ENCODE measurements at places on chromosomes 7 and 10.

GRCh38 chr10:130463876-130464364 is 327.7 kb downstream of the GLRX3 start:
- DNase-seq, result no peak

DNA sequence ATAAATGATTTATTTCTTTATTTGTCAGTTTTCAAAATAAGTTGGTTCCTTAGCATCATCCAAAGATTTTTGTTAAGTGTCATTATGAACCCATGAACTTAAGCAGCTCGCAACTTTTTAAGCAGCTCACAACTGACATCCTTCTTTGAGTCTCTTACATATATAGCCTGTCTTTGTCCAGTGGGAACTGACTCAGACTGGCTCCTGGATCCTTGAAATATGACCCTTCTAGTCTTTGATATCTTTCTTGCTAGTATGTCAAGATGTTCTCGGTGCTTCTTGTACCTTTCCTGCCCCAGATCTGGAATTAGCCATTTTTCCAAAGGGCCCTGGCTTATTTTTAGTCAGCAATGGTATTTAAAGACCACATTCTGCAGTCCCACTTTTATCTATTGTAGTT is 53.9 kb upstream of the ARID5B start:
- no peak for DNase-seq

DNA sequence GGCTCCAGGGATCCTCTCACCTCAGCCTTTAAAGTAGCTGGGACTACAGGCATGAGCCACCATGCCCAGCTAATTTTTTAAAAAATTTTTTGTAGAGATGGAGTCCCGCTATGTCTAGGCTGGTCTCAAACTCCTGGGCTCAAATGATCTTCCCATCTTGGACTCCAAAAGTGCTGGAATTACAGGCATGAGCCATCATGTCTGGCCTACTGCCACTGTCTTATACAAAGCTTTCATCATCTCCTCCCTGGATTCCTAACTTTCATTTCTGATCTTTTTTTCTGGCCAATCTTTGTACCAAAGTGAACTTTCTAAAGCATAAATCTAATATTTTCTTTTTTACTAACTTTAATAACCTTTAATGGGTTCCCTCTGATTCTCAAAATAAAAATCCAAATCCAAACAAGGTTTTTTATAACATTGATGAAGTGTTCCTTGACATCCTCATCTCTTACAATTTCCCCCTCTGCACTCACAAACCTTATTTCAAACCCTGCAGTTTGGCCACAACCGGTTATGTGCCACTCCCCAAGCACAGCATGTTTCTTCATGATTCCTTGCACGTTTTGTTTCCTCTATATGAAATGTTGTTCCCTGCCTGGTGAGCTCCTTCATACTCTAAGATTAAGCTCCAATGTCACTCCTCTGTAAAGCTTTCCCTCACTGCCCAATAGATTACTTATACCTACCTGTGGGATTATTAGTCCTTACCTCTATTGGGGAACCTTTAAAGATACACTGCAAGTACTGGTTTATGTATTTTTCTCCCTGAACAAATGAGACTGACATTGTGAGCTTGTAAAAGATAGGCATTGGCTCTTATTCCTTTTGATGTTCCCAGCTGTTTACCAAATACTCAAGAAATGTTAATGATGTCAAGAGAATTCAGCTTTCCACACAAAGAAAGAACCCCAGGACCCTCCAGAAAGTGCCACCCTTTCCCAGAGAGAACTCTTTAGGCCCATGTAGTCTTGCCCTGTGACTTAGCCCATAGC is 101.7 kb downstream of the HOXA1 start:
- no peak for DNase-seq

DNA sequence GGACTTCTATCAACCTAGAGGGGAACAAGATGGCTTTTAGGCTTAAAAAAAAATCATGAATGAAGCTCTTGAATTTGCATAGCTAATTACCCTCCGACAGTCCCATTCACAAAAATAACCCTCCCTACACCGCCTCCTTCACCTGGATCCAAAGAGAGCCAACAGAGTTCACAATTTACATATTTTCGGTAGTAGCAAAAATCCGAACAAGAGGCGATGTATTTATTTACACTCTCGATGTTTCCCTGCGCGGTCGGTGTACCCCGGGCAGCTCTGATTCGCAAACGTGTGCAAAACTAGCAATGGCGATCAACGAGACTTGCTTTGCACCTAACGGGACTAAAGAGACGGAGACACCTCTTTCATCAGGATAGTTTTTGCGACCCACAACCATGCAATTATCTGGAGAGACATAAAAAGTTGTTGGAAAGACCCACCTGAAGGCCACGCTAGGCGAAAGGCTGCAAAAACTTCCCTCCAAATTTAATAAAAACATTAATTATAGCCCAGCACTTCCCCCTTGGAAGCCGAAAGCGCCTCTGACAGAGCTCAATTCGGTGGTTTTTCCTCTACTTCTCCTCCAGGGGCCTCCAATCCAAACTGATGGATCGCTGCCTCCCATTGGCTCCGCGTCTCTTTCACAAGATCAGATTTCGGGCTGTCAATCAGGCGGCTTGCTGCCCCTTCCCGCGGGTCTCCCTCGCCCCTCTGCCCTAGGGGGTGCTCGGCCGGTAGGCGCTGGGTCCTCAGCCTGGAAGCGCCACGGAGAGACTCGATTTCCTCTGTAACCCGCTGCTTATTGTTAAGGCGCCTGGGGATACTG is at the start of gene ETV1:
TSS of gene ETV1 (minus strand) at position 541 of the 823 bp plus-strand sequence. CDS start 614 bp downstream, outside the sequence.
- peak; percentile 29 for DNase-seq

DNA sequence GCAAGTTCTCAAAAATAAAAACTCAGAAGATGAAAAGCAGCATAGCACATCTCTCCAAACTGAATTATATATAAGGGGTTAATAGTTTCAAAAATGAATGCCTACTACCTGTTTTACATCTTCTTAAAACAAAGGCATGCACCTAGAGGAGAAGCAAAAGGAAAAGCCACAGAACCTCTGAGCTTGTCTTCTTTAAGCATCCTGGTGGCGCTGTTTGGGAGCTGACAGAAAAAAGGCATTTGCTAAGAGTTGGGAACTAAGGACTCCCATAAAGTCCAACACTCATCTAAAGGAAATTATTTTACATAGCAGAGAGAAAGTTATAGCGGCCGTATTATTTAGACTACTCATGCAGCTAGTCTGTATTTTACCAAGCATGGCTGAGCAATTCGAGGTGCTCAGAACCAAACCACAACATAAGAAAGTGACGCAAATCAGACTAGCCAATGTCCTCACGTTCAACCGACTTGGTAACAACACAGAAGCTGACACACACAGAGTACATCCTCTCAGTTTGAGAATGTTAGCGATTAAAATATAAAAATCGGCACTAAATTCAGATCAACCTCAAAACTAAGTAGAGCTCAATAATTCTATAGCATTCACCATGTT is 38.8 kb downstream of the PTN start:
- DNase-seq, result no peak

- no peak for DNase-seq
Observed at GRCh38 chr7:143363016-143363937, 764 bp upstream of the FAM131B start.

DNA sequence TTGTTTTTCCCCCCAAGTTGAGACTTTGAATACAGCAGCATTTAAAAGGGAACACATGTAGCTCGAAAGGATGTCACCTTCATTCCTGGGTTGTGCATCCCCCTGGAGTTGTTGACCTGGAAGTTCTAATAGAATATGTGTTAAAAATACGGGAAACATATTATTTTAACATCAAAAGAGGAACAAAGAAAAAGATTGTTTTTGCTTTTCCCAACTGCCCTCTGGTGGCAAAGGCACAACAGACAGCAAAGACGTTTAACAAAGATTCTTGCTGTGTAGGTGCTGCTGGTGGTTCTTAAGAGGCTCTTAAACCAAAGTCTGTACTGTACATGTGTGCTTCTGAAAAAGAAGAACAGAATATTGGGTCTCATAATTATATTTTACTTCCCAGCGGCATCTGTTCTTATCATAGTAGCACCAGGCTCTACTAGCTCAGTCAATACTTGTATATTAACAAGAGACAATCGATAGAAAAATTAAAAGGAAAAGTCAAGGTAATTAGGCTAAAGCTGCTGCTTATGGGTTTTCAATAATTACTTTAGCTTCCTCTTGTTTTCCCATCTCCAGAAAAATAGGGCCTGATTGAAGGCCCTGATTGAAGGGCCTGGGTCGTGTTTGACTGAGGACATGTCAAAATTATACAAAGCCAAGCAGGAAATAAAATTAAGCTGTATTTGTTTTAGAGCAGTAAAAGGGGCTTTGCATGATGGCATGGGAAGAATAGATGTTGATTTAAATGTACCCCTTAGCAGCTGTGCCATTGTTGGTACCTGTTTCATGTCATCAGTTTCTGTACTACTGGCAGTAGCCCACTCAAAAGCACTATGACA is 384.2 kb upstream of the LRGUK start:
- no peak for DNase-seq

GRCh38 chr7:113664867-113665266 is 253.9 kb downstream of the PPP1R3A start:
- no peak for DNase-seq

GRCh38 chr10:89414879-89415821 is 782 bp downstream of the IFIT5 start:
- DNase-seq, result no peak

GRCh38 chr7:111027396-111027795 is 63.5 kb upstream of the LRRN3 start:
- DNase-seq, result no peak

DNA sequence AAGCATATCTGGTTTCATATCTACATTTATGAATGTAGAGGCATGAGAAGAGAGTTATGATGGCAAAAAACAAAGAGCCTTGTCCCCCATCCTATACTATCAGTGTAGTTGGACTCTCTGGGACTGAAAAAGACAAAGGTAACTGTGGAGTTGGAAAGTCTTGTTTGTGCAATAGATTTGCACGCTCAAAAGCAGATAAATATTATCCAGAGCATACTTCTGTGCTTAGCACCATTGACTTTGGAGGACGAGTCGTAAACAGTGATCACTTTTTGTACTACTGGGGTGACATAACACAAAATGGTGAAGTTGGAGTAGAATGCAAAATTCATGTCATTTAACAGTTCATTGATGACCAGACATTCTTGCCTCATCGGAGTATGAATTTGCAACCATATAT is 85.2 kb upstream of the EGFR start:
- DNase-seq, result no peak

- no peak for DNase-seq
Observed at GRCh38 chr10:49598164-49598856, 11.8 kb upstream of the SLC18A3 start.

DNA sequence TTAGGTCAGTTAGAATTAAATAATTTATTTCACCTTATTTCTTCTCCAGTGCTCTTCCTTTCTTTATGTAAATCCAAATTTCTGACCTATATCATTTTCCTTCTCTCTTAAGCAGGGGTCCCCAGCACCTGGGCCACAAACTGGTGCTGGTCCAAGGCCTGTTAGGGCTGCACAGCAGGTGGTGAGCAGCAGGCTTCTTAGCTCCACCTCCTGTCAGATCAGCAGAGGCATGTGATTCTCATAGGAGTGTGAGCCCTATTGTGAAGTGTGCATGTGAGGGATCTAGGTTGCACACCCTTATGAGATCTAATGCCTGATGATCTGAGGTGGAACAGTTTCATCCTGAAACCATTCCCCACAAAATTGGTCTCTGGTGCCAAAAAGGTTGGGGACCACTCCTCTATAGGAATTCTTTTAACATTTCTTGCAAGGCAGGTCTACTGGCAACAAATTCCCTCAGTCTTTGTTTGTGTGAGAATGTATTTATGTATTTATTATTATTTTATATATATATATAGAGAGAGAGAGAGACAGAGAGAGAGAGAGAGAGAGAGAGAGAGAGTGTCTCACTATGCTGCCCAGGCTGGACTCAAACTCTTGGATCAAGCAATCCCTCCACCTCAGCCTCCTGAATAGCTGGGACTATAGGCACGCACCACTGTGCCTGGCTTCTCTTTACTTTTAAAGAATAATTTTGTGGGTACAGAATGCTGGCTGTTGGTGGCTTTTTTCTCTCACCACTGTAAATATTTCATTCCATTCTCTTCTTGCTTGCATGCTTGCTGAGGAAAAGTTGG is 4.3 kb upstream of the ABCC2 start:
- no peak for DNase-seq

GRCh38 chr10:123746942-123747341 is 80.8 kb downstream of the GPR26 start:
- no peak for DNase-seq

DNA sequence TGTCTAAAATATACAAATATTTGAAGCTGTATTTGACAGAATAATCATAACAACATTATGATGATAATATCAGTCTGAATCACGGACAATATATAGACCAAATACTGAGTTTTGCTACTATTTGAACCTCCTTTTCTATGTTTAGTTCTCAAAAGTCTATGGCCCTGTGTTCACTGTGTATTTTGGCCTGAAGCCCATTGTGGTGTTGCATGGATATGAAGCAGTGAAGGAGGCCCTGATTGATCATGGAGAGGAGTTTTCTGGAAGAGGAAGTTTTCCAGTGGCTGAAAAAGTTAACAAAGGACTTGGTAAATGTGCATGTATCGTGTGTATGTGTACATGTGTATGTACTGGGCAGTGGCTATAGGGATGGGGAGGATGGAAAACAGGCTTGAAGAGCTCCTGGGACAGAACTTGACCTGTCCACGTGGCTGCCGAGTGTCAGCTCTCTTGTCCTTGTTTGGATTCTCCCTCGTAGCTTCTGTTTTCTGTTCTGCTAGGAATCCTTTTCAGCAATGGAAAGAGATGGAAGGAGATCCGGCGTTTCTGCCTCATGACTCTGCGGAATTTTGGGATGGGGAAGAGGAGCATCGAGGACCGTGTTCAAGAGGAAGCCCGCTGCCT is 4.2 kb downstream of the CYP2C18 start:
- no peak for DNase-seq

- DNase-seq, result no peak
Observed at GRCh38 chr7:18494821-18495408, 634 bp upstream of the HDAC9 start.

GRCh38 chr7:80453699-80454340 is 58.0 kb downstream of the GNAT3 start:
- DNase-seq, result no peak

DNA sequence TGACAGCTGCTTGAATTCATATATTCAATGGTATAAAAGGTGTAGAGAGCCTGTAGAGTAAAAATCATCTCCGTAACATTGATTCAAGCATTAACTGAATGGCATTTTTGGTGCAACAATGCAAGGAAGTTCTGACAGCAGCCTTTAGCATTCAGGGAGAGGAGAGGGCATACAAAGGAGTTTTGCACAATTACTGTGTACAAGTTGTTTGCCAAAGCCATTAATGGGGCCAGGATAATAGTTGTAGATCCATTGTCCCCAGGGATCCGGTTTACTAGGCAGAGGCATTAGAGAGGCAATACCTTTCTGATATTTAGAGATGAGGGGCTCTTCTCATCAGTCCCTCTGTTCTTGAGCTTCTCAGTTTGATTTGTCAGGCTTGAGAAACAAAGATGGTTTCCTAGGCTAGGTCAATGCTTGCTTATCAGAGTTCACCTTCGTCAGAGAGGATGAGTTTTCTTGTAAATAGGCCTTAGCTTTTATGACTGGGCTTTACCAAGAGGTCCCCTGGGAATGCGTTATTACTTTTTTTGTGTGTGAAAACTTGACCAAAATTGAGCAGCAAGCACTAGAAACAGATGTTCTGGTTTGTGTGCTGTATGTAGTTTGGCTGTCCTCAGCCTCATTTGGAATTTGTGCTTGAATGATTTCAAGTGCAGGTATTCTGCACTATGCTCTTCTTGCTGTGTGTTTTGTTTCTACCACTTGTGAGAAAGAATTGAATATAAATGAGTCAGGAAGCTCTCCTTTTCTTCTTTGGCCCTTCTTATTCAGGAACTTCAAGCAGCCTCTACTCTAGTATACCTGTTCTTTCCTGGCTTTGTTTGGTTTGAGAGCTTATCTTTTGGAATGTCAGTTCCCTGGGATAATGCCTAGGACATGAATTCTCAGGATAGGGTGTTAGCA is 32.0 kb downstream of the SND1 start:
- DNase-seq, result no peak

Data from HS-27A (cell line).